ENCODE measurements at places on chromosomes 16 and 17.

DNA sequence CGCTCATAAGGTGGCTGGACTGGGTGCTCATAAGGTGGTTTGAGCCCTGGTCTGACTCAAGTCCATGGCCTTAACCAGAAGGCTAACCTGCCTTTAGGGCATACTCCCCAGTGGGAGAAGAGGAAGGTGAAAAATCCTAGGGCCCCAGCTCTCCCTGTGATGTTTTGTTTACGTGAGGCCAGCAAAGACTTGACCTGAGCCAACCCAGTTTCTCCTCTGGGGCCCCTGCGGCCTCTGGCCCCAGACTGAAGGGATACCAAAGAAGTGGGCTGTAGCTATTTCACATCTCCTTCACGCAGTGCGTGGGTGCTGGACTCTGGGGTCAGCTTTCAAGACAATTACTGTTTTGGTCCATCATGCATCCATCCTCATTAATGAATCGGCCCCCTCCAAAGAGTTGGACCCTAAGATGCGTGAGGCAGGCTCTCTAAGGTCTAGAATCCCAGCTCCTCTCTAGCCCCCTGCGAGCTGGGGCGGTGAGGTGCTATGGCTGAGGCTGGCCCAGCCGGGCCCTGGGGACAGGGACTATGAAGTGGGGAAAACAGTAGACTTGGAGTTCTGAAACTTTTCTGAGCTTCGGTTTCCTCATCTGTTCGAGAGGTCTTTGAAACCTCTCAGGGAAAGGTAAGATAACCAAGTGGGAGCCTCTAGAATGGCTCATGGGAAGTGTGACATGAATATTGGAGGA, 1.5 kb downstream of the SH2B1 start:
- DNase-seq, result no peak

DNA sequence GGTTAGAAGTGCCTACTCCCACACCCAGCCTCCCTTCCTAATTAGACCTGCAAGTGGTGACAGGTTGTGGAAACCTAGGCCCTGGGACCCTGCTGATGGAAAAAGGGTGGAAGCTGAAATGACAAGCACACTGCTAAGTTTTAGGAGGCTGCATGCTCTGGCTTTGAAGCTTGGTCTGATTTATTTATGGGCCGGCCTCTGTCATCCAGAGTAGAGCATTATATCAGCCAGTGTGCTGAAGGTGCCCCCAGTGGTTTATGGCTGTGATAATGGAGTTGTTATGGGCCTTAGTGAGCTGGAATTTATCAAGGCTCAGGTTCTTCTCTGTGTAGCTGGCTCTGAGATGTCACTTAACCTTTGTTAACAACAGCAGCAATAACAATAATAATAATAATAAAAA, 142.6 kb downstream of the UTP18 start:
- no peak for DNase-seq

- no peak for DNase-seq
These were observed 290 bp downstream of the TLCD1 start for GRCh38 chr17:28725660-28726225.

- DNase-seq, result no peak
These were observed 10.6 kb downstream of the TBX4 start for GRCh38 chr17:61462719-61463315.

DNA sequence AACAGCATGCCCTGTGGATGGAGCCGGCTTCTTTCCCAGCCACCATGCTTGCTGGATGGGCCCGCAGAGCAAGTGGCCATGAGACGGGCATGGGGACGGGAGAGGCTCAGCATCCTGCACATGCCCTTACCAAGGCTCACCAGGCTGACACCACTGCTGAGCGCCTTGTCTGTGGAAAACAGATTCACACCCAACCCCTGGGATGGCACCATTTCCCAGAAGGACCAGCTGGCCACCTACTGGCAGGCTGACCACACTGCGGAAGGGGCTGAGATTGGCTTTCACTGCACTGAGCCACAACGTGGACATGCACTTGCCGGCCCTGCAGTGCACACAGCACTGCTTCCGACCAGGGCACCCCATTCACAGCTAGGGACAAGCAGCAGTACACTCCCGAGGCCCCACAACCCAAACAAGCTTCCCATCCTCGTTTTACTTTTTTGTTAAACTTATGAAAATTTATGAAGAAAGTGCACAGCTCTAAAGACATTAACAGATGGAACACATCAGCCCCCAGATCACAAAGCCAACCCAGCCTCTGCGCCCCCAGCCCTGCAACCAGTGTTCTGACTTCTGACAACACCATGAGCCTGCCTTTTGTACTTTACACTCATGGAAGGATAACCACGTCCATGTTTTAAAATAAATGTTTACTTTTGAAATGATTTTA, 13.9 kb upstream of the KRTAP17-1 start:
- DNase-seq, result peak; percentile 71

DNA sequence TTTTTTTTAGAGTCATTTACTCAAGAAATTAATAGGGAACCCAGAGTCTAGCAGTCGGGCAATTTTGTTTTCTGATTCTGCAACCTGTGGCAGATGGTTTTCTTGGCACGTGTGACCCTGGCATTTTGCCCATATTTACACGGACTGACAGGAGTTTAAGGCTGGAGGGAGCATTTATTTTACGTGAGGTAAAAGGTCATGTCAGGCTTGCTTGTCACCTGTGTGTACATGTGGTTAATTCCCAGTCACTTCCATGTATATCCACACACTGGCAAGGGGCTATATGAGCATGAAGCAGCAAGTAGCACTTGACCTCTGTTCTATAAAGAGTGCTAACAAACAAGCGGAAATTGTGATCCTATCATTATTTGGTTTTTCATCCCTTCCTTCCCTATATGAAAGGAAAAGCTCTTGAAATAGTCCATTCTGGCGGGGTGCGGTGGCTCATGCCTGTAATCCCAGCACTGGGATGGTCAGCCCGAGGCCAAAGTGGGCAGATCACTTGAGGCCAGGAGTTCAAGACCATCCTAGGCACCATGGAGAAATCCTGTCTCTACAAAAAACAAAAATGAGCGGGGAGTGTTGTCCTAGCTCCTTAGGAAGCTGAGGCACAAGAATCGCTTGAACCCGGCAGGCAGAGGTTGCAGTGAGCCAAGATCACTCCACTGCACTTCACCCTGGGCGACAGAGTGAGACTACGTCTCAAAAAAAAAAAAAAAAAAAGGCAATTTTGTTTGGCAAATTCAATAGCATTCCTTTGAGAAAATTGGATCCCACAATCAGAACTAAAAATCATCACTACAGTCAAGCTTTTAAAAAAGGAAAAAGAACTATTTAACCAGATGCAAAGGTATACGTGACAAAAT, 2.1 kb downstream of the SPAG9 start:
- DNase-seq, result no peak

GRCh38 chr17:81339534-81340296, 44.6 kb upstream of the SLC38A10 start:
- no peak for DNase-seq

DNA sequence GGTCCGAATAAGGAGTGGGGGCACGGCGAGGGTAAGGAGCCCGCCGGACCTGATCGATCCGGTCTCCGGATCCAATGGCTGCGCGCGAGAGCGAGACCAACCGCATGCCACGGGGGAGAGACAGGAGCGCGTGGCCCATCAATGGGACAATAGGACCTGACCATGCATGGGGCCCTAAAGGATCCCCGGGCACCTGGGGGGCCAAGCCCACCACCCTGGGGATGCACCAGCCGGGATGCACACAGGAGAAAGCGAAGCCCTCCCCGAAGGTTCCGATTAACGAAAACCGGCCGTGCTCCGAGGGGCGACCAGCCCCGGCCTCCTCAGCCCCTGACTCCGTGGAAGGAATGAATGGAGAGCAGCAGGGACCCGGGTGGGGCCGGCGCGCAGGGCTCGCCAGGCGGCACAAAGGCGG, 525 bp downstream of the JPT1 start:
- peak; percentile 81 for DNase-seq

- peak; percentile 82 for DNase-seq
These were observed 19.8 kb upstream of the MAPK3 start for GRCh38 chr16:30142672-30143346.

DNA sequence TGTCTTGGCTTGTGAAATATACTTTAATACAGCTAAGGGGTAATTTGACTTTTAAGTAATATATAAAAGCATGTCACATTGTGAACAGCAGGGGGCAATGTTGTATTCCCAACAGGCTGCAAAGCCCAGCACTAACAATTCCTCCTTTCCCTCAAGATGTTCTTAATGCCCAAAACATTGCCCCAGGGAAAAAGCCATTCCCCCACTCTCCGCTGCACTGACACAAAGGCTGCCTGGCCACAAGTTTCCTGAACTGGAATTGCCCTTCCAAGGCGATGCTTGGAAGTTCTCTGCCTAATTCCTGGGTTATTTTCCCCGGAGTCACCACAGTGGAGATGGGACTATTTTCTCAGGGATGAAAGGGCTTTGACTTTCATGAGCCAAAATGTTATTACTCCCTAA, 27.2 kb downstream of the CLEC16A start:
- peak; percentile 83 for DNase-seq

DNA sequence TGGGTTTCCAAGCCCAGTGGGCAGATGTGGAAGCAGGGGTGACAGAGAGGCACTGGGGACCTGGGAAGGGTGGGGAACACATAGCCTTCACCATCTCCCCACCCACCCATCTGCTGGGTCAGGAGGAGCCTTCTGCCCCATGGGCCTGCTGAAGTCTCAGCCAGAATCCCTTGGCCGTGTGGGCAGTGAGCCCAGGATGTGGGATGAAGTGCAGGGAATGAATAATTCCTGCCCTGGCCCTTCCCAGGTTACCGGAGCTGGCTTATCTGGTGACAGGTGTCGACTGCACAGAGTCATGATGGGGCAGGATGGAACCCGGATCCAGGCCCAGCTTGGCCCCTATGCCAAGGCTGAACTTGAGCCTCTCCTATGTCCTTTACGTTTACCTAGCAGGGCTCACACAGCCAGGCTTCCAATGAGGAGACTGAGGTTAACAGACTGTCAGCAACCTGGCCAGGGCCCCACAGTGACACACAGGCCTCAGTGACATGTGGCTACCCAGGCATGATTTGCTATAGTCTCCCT, 17.5 kb downstream of the ATP2A3 start:
- no peak for DNase-seq

DNA sequence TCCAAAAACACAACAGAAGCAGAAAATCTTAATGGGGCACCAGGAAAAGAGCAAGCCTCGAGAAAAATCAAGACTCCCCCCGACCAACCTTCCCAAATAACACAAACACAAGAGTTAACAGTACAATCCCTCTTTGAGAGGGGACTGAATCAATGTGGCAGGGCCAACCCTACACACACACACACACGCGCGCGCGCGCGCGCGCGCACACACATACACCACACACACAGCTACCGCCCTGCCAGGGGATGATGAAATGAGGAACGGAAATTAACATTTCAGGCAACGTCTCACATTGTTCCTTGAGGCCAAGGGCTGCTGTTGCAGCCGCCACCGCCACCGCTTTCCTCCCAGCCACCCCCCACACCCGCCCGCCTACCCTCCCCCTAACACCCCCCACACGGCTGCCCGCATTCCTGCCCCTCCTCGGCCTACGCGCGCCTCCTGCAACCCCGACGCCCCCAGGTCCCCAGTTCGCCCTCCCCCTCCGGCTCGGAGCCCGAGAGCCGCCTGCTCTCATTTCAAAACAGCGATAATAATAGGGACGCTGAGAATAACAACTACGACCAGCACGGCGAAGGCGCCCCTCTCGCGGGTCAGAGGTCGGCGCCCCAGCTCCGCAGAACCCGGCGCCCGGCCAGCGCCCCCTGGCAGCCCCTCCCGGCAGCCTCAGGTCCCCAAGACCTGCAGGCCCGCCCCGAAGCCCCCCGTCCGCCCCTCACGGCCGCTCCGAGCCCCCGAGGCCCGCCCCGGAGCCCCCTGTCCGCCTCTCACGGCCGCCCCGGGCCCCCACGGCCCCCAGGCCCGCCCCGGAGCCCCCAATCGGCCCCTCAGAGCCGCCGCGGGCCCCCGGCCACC, 1.1 kb downstream of the ANKRD11 start:
- DNase-seq, result peak; percentile 94

DNA sequence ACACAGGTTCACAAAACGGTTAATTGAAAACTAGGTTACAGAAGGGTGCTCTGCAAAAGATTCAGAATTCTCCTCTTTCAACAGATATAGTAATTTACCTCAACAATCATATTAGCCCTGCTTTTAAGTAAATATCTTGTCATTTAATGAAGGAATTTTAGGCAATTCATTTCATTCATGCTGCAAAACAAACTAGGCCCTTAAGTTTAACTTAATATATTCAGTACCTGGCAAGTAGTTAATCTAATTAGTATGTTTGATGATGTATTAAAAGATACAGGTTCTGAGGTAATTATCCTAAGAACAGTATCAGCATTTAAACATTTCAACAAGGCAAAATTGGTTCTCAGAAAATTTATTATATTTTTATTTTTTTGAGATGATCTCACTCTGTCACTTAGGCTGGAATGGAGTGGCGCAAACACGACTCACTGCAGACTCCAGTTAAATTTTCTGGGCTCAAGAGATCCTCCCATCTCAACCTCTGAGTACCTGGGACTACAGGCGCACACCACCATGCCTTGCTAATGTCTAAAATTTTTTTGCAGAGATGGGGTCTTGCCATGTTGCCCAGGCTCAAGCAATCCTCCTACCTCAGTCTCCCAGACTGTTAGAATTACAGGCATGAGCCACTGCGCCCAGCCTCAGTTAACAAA, 44.9 kb downstream of the SMURF2 start:
- DNase-seq, result no peak

DNA sequence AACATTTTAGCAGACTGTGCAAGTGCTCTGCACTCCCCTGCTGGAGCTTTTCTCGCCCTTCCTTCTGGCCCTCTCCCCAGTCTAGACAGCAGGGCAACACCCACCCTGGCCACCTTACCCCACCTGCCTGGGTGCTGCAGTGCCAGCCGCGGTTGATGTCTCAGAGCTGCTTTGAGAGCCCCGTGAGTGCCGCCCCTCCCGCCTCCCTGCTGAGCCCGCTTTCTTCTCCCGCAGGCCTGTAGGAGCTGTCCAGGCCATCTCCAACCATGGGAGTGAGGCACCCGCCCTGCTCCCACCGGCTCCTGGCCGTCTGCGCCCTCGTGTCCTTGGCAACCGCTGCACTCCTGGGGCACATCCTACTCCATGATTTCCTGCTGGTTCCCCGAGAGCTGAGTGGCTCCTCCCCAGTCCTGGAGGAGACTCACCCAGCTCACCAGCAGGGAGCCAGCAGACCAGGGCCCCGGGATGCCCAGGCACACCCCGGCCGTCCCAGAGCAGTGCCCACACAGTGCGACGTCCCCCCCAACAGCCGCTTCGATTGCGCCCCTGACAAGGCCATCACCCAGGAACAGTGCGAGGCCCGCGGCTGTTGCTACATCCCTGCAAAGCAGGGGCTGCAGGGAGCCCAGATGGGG, 3.1 kb downstream of the GAA start:
- DNase-seq, result no peak

GRCh38 chr17:3892095-3892998, 506 bp downstream of the CAMKK1 start:
- peak; percentile 93 for DNase-seq

Data from activated CD4-positive, alpha-beta T cell treated with anti-CD3 and anti-CD28 coated beads, Interleukin-2, amount 10 ng/mL, durations not matched to agents 24 days and 14 days (primary cell).